Vagina (tissue), 2 donors: ENCODE measurements at places on chromosomes 13 and 19.

DNA sequence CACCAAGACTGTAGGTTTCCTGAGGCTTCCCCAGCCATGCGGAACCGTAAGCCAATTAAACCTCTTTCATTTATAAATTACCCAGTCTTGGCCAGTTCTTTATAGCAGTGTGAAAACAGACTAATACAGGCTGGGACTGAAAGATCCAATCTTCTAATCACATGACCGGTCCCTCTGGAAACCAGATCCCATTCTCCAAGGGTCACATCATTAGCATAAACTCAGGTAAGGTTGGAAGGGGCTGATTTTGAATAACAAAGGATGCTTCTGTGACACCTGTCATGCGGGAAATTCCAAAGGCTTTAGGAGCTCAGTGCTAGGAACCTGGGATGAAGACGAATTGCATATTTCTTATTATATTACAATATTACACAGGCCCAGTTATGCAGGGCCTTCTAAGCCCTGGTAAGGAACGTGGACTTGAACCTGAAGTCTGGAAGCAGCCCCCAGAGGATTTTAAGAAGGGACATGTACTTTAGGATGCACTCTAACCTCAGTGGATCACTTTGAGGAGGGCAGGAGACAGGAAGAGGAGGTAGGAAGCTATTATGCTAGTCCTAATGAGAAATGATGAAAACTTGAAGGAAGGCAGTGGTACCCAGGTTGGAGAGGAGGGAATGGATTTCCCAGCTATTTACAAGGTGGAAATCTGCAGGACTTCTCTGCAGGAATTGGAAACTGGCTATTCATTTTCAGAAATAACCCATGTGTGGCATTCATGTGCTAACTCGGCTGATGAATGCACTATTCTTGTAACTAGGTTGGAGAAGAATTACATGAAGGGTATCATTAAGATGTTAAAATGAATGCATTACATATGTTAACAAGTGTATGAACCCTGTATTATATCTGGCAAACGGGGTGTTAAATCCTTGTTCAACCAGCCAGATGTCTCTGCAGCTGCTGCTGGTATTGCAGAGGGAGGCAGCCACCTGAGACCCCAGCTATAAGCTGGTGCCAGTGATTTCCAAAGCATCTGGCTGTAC, 19.3 kb downstream of the TNFSF11 start:
- DNase-seq: no peak

GRCh38 chr13:108895220-108895704, 265.9 kb downstream of the MYO16 start:
- DNase-seq: no peak

DNA sequence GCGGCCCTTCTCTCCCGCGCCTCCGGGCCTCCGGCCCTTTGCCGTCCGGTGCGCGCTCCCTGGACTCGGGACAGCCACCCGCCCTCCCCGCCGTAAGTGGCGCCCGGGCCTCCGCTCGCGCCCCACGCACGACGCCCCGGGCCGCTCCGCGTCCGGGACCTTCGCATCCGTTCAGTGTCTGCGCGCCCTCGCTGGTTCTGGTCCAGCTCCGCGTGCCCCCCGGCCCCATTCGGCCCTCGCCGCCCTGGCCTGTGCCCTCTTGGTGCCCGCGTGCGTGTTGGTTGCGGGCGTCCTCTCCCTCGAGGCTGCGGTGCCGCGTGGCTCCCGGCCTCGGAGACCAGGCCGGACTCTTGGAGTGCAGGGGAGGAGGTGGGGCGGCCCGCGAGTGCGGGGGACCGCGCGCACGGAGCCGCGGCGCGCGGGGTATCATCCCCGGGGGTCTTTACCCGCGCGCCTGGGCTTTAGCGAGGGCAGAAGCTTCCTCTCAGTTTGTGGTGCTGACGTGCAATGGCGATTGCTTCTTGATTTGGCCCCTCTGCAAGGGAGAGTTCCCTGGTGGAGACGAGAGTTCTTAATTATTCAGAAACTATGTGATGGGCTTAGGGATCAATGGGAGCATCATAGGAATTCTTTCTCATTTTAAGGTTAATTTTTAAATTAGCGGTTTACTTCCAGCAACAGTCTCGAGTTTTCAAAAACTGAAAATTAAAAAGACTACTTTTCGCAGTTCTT, 757 bp downstream of the WASF3 start:
- no peak for DNase-seq

DNA sequence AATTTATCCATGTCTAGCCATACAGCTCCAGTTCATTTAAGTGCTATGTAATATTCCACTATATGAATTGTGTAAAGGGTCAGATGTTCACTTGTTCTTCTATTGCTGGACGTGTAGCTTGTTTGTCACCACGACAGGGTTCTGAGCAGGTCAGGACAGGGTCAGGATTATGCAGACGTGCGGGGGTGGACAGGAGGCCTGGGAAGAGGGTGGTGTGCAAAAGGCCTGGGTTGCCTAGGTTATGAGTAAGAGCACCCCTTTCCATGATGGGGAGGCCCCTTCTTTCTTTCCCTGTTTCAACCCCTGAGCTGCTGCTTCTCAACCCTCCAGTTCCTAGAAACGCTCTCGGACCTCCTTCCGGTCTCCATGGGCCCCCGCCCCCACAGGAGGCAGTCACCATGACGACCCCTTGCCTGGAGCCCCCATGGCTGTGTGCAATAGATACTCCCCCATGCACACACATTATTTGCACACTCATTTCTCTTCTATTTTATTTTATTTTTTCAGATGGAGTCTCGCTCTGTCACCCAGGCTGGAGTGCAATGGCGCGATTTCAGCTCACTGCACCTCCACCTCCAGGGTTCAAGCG, 2.0 kb downstream of the EXOC3L2 start:
- no peak for DNase-seq

- no peak for DNase-seq
Observed at GRCh38 chr13:110628952-110629701, 13.8 kb downstream of the NAXD start.

DNA sequence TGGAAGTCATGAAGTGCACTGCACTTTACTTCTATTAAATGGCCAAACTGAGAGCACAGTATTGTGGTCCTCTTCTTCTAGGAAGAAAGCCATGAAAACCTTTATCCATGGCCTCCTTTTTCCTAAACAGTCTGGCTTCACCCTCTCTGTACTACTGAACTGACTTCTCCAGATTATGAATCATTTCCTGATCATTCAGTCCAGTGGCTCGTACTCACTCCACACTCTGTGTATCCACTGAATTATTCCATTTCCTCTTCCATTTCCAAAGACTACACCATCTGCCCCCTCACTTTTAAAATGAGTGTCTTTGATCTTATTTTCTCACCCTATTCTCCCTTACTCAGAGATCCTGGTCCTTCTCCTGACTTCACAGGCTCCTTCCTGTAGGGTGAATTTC, 29.7 kb upstream of the FREM2 start:
- DNase-seq: no peak

DNA sequence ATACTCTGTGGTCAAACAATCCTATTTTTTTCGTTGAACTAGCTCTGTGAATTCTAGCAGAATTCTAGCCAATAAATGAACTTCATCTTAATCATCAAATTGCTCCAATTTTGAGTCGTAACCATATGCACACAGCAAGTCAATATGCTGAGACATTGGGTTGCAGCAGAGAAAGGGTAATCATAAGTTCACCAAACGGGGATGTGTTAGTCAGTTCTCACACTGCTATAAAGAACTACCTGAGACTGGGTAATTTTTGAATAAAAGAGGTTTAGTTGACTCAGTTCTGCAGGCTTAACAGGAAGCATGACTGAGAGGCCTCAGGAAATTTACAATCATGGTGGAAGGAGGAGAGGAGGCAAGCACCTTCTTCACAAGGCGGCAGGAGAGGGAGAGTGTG, 67.7 kb upstream of the ABCC4 start:
- DNase-seq: no peak

DNA sequence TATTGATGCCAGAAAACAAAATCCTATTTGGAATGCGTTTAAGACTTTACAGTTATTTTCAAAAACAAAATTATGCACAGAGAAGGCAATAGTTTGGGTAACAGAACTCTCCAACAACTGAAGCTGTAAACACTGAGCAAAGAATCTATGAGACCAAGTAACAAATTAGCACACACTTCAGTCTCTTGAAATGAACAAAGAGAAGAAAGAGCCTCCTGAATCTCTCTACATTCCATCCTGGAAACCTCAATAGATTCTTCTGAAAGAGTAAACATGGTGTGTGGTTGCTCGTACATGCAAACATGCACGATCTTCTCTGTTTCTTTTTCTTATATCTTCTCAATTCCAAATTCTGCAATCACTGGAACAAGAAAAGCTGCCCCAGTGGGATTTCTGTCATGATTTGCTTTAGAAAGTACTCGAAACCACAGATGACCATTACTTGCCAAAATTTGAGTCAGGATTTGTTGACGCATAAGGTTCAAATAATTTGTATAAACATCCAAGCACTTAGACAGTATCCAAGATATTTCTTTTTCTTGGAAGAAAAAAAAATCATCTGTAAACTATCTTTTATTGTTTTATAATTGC, 137.9 kb upstream of the DACH1 start:
- DNase-seq: no peak

GRCh38 chr13:60108589-60108988, 55.1 kb downstream of the DIAPH3 start:
- DNase-seq: no peak

GRCh38 chr13:26919732-26920131, 159.1 kb upstream of the GPR12 start:
- no peak for DNase-seq

- DNase-seq: no peak
Observed at GRCh38 chr13:87954091-87954490, 282.9 kb downstream of the SLITRK5 start.

GRCh38 chr13:44058624-44059215, 179.0 kb downstream of the LACC1 start:
- no peak for DNase-seq

- no peak for DNase-seq
Observed at GRCh38 chr19:18045307-18046050, 37.5 kb downstream of the ARRDC2 start.

GRCh38 chr13:97566907-97567306, 132.9 kb downstream of the RAP2A start:
- no peak for DNase-seq

GRCh38 chr19:2618611-2619010, 83.9 kb downstream of the GNG7 start:
- no peak for DNase-seq

DNA sequence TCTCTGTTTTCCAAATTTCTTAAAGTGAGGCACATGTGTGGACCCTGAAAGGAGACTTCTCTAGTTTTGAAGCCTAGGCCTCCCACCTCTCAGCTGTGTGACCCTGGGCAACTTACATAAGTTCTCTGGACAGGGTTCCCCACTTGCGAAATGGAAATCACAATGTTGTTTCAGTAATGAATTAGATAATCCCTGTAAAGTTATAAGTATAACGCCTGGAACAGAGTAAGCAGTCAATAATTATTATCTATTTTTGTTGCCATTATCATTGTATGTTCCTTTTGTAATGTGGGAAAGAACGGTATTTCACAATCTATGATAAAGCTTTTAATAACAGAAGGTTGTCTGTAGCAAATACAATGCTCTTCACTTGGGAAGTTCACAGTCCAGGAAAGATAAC, 437.3 kb upstream of the ZNF507 start:
- no peak for DNase-seq

DNA sequence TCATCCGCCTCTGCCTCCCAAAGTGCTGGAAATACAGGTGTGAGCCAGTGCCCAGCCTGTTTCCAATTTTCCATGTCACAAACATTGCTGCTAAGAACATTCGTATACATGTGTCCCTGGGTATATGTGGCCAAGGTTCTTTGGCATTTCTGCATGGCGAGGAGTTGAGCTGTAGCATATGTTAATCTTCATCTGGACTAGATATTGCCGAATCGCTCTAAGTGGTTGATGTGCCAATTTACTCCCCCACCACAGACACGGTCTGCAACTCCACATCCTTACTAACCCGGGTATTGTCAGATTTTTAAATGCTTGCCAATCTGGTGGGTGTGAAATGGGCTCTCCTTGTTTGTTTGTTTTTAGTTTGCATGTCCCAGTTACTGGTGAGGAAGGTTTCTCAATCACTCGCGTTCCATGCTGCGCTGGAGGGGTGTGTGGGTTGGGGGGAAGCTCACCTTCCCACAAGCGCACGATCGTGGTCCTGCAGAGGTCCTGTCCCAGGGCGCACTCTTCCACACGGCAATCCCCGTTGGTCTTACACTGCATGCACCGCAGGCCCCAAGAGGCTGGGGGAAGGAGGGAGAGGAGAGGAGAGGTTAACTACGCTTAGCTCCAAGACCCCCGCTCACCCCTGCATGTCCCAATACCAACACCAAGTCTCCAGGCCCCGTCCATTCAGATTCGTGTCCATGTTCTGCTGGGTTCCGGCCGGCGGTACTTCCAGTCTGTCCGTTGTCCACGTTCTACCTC, 2.7 kb downstream of the PLAUR start:
- DNase-seq: no peak

DNA sequence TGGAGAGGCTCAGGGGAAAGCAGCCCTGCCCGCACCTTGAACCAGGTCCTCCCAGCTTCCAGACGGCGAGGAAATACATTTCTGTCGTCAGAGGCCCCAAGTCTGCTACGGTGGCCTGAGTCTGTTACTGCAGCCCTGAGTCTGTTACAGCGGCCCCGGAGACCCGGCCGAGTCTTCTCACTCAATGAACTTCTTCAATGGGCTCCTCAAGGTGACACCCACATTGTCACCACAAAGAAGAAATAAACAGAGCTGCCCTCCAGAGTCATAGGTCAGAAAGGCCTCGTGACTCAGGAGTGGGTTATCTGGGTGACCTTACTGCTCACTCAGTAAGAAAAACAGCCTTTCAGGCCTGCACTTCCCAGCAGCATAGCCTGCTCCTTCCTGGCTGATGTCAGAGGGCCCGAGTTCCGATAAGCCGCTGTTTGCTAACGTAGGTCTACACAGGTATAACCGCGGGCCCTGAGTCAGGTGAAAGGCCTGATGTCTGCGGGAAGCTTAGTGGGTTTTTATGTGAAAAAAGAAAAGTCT, 66.9 kb upstream of the TM9SF2 start:
- DNase-seq: no peak

DNA sequence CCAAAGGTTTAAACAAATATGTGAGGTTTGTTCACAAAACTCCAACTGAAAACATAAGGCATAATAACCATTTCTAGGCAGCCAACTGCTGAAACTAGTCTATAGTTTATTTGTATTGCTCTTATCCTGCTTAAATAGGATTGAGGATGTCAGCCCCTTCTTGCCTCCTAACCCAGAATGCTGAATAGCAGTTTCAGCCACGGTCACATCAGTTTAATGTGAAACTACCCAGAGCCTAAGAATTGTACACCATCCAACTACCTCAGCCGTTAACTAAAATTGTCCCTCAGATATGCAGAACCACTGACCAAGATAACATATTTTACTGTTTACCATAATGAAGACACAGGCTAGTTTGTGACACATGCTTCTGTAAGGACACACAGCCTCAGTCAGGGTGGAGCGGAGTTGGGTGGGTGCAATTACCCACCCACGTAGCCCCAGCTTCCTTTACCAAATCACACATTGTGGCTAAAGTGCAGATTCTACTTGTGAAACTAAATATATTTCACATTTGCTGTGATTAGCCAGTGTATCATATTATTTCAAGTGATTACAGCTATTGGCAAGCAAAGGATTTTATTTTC, 259.9 kb downstream of the EFNB2 start:
- DNase-seq: no peak

GRCh38 chr13:67017276-67017675, 212.9 kb downstream of the PCDH9 start:
- DNase-seq: no peak
